ENCODE measurements at places on chromosomes 1 and 21.

DNA sequence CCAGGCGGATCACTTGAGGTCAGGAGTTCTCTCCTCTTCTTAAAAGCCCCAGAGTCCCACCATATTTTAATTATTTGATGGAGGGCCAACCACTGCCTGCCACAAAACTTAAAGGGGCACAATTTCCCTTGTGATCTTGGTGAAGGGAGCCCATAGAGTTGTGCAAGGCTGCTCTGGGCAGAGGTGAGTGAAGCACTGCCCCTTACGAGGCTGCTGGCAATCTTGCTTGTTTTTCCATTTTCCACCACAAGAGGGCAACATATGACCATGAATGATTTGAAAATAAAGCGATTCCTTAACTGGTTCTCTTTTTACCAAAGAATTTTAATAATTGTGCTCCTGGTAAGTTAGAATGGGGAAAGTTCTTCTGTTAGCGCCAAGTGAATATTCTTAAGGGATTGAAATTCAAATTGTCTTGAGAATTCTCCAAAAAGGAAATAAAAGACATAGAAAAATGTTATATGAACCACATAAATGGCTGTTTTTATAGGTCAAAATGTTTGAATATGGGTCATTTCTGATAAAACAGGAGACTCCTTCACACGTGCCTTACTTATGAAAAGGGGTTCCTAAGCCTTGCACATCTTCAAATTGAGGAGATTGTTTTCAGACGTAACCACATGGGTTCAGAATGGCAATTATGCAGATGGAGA, 22.7 kb downstream of the PGM1 start:
- no peak for DNase-seq

DNA sequence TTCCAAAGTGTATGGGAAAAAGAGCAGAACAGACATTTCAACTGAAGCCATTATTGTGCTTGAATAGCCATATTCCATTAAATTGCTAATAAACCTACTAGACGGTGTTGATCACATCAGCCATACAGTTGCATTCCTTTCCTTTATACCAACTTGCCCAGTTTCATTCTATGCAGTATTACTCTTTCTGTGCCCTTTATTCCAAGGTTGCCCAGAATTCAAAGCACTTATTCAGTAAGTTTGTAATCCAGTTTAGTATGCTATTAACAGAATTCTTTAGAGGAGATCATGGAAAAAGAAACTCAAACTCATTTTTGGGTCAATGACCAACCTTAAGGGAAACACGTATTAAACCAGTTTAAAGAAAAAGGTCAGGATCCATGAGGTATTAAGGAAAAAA, 89.5 kb downstream of the DDAH1 start:
- no peak for DNase-seq

DNA sequence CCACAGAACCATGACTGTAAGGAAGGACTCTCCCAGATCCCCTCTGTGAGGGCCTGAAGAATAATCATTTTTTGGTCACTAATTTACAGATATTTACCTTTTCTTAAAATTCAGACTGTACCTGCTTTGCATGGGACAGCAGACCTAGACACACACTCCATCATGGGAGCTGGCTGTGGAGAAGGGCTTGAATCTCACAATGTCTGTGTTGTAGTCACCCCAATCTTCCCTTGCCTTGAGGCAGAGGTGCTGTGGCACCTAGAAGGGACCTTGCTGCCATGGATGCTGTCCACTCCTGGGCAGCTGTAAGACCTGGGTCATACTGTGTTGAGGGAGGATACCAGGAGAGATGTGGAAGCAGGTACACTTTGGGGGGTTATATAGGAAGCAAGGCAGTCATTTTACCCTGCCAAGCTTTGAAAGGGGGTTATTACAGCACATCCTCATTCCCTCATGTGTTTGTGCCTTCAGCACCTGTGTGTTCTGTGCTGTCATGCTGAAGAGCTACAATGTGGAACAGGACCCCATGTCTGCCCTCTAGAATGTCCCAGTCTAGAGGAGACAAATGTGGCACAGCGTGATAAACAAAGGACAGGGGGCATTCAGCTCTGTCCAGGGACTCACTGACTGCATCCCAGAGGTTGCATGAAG, 27.1 kb downstream of the TRAF5 start:
- no peak for DNase-seq

- DNase-seq, result no peak
Measured at GRCh38 chr1:51679435-51679834, 62.5 kb downstream of the OSBPL9 start.

DNA sequence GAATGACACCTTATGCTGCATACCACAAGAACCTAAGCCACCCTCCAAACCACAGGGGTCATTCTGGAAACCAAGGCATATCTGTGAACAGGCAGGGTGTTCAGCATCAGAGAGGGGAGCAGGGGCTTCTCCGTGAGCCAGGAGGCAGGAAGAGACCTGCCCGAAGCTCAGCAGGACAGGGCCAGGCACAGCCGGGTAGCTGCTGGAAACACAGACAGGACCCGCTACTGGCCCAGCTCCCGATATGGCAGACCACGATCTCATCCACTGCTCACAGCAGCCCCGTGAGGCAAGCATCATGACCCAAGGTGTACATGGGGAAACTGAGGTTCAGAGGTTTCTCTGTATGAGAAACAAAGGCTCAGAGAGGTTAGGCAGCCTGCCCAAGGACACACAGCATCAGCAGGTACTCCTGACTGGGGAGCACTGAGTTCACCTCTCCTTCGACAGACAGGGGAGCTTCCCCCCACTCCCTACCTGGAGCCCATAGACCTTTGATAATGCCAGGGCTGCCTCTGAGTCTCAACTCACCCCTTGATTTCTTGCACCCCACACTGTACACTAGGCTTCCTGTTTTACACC, 317.7 kb downstream of the MATN1 start:
- DNase-seq, result no peak

DNA sequence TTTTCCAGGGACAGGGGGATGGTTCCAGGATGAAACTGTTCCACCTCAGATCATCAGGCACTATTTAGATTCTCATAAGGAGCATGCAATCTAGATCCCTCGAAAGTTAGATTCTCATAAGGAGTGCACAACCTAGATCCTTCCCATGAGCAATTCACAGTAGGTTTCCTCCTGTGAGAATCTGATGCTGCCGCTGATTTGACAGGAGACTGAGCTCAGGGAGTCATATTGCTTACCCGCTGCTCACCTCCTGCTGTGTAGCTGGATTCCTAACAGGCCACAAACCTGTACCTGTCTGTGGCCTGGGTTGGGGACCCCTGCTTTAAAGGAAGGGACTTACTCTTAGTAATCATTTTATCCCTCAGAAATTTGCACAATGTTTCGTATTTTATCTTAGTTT, 9.3 kb downstream of the CTH start:
- DNase-seq, result no peak

DNA sequence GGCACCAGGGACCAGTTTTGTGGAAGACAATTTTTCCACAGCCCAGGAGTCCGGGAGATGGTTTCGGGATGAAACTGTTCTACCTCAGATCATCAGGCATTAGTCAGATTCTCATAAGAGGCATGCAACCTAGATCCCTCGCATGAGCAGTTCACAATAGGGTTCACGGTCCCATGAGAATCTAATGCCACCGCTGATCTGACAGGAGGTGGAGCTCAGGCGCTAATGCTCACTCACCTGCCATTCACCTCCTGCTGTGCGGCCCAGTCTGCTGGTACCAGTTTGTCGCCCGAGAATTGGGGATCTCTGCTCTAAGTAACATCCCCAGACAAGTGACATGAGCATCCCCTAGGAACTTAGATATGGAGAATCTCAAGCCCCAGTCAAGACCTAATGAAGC, 180.7 kb downstream of the COQ8A start:
- peak; percentile 68 for DNase-seq

- no peak for DNase-seq
Measured at GRCh38 chr1:4856396-4856795, 202.0 kb downstream of the AJAP1 start.

GRCh38 chr1:19504796-19505692, 19.7 kb upstream of the CAPZB start:
- DNase-seq, result no peak

- no peak for DNase-seq
Measured at GRCh38 chr1:15952317-15953258, 23.3 kb downstream of the ZBTB17 start.

DNA sequence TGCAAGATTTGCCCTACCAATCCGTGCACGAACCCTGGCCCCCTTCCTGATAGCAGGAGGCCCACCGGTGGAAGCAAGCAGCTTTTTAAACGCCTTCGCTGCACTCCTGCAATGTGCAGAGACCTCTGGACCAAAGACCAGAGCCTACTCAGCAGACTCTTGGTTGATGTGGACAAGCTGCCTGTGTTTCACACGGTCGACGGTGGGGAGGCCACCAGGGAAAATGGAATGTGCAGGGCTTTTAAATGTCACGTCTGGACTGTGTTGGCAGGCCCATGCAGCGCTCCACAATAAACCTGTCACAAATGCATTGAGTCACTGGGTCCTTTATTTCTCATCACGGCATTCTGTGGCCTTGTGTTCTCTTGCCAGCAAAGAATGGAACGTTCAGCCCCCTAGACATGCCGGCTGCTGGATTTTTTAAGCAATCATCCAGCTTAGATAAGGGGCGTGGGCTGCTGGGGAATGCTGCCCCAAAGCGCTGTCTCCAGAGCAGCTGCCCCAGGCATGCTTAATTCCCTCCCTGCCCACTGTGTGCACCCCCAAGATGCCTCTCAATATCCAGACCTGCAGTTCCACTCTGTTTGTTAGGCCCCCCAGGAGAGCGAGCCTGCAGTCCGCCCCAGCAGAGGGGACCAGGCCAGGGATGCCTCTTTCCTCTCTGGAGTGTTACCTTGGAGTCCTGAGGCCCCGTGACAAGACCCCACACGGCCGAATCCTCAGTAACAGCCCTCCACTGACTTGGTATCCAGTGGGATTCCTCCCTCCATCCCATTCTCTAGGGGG, 71.3 kb downstream of the ATP5PO start:
- no peak for DNase-seq

GRCh38 chr1:214123061-214123784, 135.4 kb downstream of the PROX1 start:
- peak; percentile 83 for DNase-seq

- no peak for DNase-seq
Measured at GRCh38 chr1:9494936-9495758, 44.1 kb upstream of the SLC25A33 start.

DNA sequence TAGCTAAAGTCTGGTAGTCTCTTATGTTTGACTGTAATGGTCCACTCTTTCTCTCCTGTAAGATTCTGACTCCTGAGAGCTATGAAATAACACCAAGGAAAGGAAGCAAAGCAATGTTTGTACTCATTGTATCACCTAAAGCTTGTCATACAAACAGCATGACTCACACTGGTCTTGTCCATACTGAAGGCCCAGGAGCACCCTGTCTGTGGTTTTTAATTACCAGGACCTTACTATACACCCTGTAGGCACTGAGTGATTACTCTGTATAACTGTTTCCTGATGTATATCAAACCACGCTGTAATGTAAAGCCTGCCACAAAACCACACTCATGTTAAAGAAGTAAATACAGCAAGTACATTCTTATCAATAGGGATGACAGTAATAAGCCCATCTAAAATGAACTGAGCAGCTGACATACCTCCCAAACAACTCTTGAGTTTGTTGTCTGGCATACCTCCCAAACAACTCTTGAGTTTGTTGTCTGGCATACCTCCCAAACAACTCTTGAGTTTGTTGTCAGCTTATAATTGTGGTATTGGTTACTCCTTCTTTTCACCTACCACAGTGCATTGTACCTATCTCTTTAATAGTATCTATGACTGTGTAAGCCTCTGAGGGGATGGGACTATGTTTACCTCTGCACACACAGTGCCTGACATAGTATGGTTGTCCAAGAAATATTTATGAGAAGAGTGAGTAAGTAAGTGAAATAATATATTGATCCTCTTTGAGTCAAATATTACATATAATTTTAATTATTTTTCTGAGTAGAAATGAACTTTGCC, 11.6 kb upstream of the TNFSF18 start:
- DNase-seq, result no peak

DNA sequence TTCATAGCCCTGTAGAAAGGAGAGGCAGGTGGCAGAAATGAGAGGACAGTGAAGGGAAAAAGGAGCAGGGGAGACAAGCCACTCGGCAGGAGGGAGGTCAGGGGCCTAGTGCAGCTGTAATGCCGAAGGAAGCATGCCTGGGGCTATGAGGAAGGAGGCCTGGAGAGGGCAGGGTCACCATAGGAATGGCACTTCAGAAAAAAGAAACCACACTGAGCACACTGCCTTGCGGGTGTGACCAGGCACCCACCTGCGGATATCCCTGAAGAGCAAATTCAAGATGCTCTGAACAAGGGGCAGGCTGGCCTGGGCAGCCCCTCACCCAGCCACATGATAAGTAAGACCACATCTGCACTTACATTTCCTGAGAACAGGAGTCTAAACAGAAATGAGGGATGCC, 104.7 kb downstream of the JAK1 start:
- no peak for DNase-seq

DNA sequence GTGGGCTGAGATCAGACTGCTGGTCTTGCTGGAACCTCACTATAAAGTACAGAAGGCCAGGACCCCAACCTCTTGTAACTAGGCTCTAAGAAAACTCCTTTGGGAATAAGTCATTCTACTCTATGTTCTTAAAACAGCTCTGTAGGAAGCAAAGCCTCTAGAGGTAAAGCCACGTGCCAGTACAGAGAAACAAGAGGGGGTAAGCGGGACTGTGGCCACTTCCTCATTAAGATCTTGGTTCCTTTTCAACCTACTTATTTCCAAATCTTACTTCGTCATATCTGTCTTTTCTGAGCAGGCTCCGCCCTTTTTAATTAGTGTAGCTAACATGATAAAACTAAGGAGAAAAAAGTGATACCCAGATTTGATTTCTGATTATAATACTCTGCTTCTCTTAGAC, 3.8 kb downstream of the NCSTN start:
- DNase-seq, result no peak

DNA sequence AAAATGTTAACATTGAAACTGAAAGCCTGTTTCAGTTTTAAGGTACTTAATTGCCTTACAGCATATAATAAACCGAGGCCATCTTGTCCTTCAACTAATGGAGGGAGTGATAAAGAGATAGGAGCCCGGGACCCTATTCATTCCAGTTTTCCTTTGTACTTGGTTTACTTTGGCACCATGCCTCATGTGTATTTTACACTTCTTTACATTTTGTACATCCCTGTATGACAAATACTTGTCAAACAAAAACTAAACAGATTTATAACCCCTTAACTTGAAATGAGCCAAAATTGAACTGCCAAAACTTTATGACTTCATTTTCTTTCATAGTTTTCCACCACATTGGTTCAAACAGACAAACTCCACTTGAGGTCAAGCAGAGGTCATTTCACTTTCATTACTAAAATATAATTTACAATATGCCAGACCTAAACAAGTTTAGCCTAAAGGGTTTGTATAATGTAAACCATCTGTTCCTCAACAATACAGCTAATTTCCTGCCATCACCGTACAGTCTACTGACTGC, 30.9 kb upstream of the UBE2U start:
- peak; percentile 37 for DNase-seq
